ENCODE measurements at places on chromosomes 5 and 9.

- DNase-seq: no peak
Observed at GRCh38 chr5:123000731-123001130, 35.8 kb downstream of the PPIC start.

DNA sequence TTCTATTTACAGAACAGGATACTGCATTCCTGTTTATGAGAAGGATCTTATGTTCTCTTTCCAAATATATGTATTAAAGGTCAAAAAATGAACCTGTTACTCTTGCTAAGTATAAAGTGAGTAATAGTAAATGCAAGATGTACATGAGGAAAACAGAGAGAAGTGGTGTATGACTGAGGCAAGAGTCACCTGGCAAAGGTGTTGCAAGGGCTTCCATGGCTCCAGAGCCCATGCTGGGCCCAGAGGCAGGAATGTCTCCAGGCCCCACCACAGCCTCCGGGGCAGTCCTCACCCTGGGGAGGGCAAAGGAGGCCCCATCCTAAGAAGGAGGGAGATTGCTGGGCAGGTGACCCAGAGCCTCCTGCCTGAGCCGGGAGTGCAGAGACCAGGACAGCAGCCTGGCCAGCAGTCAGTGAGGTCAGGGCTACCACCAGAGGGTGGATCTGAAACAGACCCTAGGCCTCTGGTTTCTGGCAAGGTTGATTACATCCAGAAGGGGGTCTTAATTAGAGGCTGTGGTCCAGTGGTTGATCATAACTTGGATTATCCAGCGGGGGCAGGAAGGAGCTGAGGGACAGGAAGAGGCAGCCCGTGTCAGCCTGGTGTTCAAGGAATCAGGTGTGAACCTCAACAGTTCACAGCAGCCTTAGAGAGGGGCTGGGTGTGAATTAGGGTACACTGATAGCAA is 57.3 kb upstream of the CPLX2 start:
- no peak for DNase-seq

- DNase-seq: no peak
Observed at GRCh38 chr5:59177644-59178043, 594.8 kb downstream of the RAB3C start.

DNA sequence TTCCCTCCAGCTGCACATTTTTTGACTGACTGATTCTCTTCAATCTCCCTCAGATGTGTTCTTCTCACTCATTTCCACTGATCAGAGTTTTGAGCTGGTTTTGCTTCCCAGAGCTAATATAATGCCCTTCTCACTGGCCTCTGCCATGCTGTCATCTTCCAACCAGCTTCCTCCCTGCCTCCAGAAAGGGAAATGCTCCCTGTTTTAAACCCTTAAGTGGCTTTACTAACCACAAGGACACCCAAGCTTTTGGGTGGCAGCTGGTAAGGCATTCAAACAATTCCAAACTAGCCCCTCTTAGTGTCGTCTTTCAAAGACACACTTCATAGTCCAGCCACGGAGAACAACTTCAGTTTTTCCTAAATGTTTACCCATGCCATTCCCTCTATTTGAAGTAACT is 172.5 kb downstream of the CRB2 start:
- DNase-seq: no peak

DNA sequence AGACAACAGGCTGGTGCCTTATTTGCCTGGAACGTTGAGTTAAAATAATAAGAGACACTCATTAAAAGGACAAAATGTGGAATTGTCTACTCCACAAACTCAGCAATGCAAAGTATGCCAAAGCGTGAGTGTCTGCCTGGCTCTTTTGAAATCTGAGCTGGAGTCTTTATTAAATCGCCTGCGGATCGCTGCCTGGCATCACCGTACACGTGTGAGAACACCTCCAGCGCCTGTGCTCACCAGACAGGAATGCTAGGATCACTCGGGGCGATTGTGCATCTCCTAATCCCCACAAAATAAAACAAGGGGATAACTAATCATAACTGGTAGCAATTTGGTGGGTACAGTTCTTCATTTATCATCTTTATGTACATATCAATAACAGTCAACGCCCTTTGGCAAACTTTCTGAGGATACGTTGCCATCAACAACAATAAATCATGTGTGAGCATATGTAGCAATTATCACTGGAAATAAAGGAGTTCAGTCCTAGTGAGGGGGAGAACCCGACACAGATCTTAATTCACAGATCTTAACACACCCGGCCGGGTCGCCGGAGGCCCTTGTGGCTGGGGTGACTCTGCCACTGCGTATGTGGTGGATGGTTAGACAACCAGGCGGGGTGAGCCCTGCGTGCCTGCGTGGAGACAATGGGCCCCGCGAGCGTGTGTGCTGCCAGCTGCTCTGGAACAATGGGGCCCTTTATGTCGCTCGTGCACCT is 284.9 kb upstream of the IRX1 start:
- no peak for DNase-seq

DNA sequence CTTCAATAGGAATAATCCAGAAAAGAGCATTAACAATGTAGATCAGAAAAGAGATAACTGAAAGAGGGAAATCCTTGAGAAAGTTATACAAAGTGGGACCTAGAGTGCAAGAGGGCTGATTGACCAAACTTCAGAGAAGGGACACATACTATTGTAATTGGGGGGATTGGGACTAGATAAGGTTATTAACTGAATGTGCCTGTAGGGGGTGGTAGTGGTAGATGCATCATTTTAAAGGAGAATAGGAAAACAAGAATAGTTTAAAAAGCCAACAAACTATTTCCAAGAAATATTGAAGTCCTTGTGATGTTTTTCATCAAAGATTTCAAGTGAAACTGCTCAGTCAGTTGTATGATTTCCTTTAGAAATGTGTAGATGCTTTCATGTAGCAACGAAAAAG is 468.5 kb downstream of the TAF11L14 start:
- no peak for DNase-seq

GRCh38 chr5:174816858-174817257 is 92.5 kb downstream of the MSX2 start:
- no peak for DNase-seq

DNA sequence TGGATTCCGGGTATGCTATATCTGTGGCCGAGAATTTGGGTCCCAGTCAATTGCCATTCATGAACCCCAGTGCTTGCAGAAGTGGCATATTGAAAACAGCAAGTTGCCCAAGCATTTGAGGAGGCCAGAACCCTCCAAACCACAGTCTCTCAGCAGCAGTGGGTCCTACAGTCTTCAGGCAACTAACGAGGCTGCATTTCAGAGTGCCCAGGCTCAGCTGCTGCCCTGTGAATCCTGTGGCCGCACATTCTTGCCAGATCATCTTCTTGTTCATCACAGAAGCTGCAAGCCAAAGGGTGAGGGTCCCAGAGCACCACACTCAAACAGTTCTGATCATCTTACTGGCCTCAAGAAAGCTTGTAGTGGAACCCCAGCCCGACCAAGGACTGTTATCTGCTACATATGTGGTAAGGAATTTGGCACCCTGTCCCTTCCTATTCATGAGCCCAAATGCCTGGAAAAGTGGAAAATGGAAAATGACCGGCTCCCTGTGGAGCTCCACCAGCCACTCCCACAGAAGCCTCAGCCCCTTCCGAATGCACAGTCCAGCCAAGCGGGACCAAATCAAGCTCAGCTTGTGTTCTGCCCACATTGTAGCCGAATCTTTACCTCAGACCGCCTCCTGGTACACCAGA is 23.0 kb downstream of the ZNF474 start:
- no peak for DNase-seq

- DNase-seq: no peak
Observed at GRCh38 chr9:117354244-117354847, 60.5 kb downstream of the ASTN2 start.

DNA sequence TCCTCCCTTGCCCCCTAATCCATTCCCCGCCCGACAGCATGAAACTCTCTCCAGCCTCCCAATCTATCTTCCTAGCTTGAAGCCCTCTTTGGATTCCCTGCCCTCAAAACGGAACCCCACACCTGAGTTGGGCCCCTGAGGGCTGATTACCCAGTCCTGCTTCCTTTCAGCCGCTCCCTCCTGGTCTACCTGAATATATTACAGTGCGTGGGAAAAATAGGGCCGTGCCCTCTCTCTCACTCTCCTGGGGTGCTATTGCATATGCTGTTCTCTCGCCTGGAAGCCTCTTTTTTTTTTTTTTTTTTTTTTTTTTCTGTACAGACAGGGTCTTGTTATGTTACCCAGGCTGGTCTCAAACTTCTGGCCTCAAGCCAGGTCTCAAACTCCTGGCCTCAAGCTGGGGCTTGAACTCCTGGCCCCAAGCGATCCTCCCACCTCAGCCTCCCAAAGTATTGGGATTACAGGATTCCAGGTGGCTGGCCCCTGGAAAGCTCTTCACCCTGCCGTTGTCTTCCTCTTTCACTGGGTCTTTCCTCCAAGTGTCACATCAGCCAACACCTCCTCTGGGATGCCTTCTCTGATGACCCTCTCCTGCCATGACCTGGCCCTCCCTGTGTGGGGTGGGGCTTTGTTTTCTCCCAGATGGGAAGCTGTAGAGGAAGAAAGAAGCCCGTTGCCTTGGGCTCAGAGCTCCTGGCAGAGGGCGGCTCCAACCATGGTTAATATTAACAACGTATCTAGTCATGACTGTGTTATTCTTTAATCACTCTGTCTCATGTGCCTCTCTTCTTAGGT is 8.2 kb downstream of the DNM1 start:
- no peak for DNase-seq

DNA sequence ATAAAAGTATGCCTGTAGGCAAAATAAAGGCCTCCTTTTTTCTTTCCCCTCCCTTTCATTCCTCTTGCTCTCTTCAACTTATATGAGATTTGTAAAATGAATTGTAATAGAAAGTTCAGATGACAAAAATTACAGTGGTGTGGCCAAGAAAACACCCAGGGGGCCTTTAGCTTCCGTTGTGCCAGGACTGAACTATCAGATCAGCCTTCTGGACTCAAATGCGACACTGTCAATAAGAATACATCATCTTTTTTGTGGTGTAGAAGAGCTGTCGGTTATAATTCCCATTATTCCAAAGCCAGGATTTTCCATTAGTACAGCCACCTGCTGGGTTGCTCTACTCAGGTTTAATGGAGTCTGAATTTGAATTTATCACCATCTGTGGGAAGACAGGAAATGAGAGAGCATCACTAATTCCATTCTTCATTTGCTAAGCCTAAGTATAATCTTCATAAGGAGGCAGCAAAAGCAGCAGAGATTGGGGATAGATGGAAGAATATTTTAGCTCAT is 443.4 kb downstream of the ANXA1 start:
- no peak for DNase-seq

DNA sequence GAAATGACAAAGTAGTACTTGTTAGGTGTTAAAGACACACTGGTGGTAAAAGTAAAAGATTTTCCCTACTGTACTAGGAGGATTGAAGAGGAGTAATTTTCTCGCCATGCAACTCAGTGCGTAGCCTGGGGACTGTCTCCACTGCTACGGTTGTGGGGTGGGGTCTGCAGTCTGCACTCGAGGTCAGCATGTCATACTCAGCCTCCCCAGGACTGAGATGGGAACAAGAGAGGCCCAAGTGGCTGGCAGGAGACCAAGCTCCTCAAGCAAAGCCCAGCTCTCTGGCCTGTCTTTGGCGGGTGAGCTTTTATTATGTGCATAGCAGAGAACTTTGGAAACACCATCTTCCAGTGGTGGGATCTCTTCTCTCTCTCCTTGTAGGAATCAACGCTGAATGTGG is 10.4 kb downstream of the NHP2 start:
- DNase-seq: no peak

DNA sequence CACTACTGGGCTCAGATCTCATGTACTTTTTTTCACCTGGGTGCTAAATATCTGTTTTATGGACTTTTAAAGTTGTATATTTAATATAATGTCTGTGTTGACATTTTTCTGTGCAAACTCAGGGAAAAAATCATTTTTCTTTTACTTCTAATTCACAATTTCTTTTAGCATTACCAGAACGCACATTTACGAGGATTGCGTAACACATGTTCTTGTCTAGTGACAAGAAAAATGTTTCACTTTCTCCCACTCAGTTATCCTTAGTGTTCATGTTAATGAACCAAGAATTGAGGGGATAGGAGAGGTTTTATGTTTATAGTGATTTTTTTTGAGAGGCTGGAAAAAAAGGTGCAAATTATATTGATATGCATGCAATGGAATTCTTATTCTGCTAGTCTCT is 86.3 kb upstream of the PJA2 start:
- DNase-seq: no peak

DNA sequence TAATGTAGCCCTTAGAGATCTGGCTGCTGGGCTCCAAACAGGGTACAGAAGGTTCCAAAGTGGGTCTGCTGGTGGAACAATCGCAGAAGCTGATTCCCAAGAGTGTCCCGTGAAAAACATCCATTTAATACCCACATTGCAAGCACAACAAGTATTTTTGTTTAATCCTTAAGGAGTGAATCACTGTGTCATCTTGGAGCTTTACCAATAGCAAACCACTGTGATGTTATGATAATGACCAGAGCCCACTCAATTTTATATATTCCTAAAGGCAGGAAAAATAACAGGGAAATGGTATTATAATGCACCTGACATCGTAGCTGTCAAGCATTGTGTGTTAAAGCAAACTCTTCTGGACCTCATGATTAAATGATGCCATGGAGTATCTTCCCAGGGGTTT is 291.9 kb downstream of the FBXL7 start:
- DNase-seq: no peak

DNA sequence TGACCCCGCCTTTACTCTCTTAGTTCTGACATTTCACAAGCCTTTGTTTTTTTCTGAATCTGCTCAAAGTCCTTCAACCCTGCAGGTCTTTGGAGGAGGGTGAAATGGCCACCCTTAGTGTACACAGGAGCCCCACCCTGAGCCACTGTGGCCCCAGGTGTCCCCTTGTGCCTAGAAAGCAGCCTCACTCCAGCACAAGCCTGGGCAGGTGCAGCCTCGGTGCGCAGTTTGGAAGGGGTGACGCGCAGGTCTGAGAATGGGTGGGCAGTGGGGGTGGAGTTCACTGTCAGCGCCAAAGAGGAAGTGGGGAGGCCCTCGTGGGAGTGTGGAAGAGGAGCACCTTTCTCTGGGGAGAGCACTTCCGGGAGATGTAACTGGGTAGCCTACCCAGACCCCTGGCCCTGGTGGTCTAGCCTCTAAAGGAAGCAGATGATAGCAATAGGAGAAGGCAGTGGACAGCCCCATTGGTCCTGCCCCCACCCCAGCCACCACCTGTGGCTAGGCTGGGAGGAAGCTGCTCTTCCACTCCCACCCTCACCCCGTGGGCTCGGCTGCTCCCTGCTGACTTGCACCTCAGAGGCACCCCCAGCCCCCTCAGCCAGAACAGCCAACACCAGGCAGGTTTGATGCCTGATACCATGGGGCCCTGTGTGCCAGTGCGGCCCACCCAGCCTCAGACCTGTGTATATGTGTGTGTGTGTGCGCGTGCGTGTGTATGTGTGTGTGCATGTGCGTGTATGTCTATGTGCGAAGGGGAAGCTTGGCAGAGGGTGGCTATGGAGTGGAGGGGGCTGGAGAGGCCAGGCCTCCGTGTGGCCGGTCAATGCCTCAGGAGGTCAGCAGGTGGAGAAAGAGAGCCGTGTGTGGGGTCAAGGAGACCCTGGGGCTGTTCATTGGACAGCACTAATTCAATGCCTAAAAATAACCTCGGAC is 16.8 kb upstream of the DAB2IP start:
- DNase-seq: peak; percentile 76

GRCh38 chr5:160165137-160166068 is 46.2 kb upstream of the PWWP2A start:
- peak; percentile 93 for DNase-seq

- no peak for DNase-seq
Observed at GRCh38 chr5:160033546-160034252, 24.8 kb downstream of the TTC1 start.

- no peak for DNase-seq
Observed at GRCh38 chr9:85516976-85517637, 224.6 kb downstream of the AGTPBP1 start.

All from H9 (cell line).